ENCODE measurements at places on chromosomes 3 and 15.
A peak's percentile ranks its signal among the peaks of the same experiment; 100 is the strongest.

DNA sequence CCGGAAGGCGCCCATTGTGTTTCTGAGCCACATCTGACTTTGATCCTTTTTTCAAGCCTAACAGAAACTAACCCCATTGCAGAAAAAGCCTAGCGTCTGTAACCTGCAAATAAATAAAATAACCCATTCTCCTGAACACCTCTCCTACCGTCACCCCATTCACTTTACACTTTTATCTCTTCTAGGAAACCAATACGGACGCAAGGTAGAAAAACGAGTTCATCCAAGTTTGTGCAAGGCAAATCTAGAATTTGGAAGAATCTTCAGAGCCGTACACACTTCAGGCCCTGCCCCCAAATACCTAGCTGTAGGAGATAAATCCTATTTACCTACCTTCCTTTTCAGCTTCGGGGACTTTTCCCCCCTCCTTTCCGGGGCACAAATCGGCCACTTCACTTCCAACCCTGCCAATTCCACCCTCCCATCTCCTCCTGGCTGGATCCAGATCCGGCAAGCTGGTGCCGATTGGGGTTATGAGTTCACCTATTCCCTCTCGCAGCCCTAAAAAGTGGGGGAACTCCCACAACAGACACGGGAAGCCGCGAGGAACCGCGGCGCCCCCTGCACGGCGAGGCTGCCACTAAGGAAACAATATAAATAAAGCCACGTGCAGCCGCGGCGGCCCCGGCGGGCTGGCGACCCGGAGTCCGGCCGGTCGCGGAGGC is 987 bp downstream of the PRTG start:
- peak; percentile 31 for DNase-seq

DNA sequence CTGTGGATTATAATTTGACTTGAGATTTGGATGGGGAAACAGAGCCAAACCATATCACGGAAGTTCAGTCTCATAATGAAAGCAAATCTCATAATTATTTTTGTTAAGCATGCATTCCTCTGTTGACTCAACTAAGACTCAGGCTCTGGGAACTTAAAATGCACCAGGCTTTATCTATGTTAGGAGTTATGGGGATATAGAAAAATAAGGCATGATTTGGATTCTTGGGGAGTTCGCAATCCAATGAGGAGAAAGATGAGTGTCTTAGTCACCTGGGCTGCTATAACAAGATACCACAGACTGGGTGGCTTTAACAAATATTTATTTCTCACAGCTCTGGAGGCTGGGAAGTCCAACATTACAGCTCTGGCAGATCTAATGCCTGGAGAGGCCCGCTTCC is 89.4 kb upstream of the TJP1 start:
- DNase-seq: no peak

GRCh38 chr15:98040146-98040545 is 79.6 kb downstream of the ARRDC4 start:
- no peak for DNase-seq

DNA sequence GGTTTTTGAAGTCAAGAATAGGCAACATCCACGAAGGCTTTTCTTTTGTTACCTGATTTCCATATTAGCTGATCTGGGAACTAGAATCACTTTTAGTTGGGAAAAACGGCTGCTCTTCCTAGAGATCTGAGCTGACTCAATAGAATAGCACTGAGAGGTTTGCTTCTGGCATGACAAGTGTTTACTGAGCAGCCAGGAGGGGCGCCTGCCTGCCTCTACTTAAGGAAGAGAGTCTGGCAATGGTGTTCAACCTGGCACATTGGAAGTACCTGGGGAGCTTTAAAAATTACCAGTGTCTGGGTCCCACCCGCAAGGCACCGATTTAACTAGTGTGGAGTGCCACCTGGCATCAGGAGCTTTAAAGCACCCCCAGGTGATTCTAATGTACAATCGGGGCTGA is 34.4 kb downstream of the FAM43A start:
- DNase-seq: no peak

- no peak for DNase-seq
Measured at GRCh38 chr3:69385123-69385722, 665 bp downstream of the FRMD4B start.

DNA sequence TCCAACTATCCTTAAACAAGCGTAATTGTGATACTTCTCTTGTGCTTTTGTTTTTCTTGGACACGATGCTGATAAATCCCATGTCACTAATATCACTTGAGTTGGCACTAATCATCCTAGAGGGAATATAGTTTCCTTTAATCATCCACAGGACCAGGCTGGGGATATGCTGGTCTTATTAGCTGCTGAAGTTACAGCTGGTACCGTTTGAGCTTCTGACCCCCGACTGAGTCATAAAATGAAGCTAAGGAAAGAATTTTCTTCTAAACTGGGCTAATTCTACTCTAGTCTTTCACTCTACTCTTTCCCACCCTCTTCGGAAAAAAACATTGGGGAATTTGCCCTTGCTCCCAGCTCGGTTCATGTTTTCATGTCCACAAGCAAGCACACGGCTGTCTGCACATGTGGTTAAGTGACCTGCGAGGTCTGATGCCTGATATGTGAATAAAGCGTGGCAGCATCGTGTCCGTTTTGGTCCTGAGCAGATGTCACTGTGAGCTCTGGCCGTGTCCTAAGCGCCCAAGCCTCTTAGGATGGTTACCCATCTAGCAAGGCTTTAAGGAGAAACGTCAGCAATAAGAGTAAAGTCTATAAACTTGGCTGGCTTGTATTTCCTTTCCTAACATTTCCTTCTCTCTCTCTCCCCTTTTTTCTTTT is 223.7 kb downstream of the ITPR1 start:
- no peak for DNase-seq

DNA sequence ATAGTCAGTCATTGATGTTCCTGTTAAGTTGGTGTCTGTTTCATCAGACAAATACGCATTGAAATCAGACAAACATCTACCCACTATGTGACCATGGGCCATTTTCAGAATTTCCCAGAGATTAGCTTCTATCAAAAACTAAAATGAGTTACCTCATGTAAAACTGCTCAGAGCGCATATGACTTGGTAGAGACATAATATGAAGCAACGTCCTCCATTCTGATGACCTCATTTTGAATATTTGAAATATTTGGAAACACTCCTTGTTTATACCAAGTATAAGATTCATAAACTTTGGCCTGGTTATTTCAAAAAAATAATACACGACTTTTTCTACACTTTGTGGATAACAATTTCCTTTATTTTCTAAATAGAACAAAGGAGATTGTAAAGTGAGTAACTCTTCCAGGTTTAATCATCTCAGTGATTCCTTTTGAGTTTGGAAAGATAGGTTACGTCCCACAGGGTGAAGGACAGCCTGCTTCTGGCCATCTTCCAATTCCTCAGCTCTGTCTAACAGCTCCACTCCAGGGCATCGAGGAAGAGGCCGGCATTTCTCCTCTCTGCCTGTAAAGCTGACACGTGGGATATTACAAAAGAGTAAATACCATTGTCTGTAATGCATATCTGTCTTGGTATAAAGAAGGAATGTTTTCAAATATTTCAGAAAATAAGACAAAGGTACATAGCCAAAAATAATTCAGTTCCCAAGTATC is 122.6 kb downstream of the CADM2 start:
- DNase-seq: no peak

DNA sequence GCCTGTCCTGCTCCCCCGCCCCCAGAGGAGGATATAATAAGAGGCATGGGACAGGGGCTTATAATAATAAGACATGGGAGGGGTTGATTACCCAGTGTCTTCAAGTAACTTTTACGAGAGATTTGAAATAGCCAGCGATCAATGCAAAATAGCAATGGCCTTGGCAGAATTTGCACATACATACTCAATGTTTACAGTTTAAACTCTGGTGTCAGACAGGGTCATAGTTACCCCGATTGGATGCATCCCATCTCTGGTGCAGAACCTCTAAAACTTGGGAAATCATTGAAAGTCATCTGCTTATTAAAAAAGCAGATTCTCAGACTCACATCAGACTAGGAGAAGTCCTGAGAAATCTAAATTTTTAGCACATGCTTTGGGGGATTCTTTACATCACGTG is 61.0 kb downstream of the TRAK1 start:
- DNase-seq: no peak

DNA sequence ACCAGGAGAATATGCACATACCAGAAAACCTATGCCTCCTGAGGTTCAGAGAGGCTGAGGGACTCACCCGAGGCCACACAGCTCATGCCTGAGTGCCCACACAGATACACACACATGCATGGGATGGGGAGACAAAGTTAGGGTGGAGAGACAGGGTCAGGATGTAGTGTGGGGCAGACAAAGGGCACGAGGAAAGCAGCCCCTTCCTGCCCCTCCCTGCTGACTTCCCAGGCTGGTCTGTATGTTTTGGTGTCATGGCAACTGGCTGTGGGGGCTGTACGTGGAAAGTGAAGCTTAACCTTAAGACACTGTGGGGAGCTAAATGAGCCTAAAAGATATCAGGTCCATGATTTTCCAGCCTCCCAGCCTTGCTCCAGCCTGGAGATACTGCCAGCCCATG is 57.8 kb downstream of the EPHB3 start:
- DNase-seq: no peak

GRCh38 chr3:65483011-65483410 is 555.7 kb downstream of the MAGI1 start:
- no peak for DNase-seq

GRCh38 chr3:32203854-32204253 is 34.6 kb upstream of the CMTM8 start:
- no peak for DNase-seq

DNA sequence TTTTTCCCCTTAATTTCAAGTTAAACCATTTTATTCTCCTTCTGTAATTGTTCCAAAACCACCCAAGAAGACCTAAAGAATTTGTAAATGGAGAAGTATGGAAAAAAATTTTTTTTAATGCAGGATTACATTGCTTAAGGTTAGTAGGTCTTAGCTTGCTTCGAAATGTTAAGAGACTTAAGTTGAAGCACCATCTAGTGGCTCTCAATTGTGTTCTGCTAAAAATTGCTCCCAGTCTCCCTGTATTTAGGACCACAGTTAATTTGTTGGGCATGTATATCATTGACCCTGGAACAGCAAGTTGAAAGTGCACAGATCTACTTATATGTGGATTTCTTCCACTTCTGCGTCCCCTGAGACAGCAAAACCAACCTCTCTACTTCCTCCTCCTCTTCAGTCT is 32.4 kb downstream of the CD200R1L start:
- no peak for DNase-seq

DNA sequence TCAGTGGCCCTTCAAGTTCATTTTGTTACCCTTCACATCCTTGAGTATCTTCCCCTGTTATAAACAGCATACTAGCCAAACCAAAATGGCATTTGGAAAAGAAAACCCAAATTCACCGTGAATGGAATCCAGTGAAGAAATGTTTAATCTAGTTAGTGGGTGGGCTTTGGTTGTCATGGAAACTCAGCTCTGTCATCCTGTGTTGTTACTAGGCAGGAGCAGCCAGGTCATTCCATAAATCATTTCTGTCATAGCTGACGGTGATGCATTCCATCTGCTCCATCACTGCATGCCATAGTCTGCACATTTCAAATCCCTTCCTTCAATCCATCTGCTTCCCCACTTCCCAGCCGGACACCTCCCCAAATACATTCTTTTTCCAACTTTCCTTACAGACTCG is 140.4 kb upstream of the CGNL1 start:
- no peak for DNase-seq
